ENCODE measurements at places on chromosomes 6 and 20.

GRCh38 chr6:165167311-165167710, 142.1 kb downstream of the C6orf118 start:
- DNase-seq, result no peak

- no peak for DNase-seq
These were observed 76.8 kb downstream of the COL12A1 start for GRCh38 chr6:75128878-75129570.

DNA sequence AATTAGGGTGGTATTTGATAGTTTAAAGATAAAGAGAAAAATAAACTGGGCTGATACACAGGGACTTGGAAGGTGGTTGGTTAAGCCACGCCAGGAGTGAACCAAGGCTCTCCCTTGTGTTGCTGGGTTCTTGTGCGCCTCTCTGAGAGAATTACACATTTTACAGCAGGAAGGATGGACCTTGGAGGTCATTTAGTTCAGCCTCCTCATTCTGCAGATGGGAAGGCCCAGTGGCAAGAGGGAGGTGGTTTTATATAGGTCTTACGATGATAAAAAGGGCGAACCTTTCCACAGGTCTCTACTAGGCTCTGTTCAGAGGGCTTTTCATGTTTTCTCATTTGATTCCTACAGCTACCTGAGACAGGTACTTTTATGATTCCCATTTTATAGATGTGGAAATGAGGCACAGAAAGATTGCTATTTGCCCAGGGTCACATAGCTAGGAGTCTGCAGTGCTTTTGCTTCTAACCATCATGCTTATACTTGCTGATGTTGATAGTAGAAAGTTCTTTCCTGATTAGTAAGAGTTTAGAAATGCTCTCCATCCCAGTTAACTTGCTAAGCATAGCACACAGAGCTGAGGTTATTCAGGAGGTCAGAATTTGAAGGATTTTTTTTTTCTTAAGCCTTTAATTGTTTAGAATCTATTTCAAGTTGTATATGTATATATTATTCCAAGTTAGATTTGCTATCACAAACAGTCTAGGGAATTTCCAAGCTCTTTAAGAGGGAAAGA, 12.8 kb downstream of the HIVEP1 start:
- DNase-seq, result no peak

GRCh38 chr6:157227202-157228166, 95.8 kb downstream of the TMEM242 start:
- no peak for DNase-seq

Data from left renal pelvis (tissue), 4 donors.